ENCODE measurements at places on chromosomes 7 and 10. TPM values are rescaled to one million over a fixed set of nuclear protein-coding genes. Genes with fewer than 3 reads are reported as not detected.

Gene PAPOLB
- 0.18 TPM for total RNA-seq

Gene BCL7B
- 15.2 TPM for total RNA-seq

Gene NPTX2
- total RNA-seq, result 2.3 TPM

Gene GPR146
- total RNA-seq, result 13.1 TPM

Gene STAMBPL1
- total RNA-seq, result 6.8 TPM

Gene BMPER
- total RNA-seq, result 19.5 TPM
